ENCODE measurements at places on chromosomes 3 and 15.

DNA sequence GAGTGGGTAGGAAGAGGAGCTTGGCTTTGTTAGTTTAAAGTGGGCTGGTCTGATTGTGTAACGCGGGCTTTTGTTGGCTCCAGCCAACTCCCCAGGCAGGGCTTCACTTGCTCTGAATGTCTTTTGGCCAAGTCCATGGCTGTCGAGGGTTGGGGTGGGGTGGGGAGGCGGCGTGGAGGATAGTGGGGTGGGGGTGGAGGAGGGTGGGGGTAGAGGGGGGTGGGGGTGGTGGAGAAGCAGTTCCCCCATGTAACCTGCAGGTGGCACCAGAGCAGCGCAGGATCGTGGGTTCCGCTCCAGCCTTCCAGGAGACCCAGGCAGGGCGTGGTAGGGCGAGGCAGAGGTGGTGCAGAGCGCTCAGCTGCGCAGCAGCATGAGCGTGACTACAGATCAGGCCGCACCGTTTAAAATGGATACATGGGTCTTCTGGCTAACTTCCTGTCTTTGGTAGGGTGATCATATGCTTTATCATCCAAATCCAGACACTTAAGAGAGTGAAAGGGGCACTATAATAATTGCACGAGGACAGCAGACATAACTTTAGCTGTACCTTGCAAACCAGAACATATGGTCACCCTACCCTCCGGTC lies 28.3 kb downstream of the GOLGA6A start:
- DNase-seq = no peak

DNA sequence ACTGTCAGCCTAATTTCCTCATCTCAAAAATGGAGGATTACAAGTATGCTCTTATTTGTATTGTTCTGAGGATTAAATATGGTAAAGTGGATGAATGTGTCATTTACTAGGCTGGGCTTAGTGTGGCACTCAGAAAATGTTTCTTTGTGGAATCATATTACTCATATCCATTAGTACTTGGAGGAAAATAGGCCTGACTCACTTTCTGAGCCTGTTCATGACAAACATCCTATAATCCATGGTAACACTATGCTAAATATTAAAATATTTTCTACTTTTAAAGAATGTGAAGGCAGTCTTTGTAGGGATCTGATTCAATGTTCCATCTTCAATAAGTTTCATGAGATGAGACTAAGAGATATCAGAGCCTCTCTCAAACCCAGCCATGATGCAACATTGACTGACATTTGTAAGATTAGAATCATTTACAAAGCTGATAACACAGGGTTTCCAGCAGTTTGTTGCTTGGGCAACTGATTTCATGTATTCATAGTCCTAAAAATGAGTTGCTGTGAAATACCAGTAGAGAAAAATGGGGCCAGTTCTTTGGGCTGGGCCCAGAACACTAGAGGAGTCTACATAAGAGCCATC lies 1048.5 kb downstream of the NTRK3 start:
- DNase-seq = no peak

DNA sequence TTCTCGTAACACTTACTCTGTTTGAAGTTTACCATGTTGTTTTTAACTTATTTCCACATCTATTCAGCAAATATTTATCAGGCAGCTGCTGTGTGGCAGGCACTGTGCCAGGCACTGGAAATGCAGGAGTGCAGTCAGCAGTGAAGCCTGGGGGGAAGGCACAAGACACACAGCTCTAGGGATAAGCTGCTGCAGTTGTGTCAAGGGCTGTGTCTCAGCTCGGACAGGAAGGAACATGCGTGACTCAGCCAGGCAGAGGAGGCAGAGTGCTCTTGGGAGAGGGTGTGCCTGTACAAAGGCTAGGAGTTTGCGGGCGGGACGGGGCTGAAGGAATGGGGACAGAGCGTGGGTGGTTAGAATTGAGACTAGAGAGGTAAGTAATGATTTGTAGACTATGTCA lies 24.7 kb downstream of the LYSMD4 start:
- DNase-seq = no peak

- no peak for DNase-seq
Measured at GRCh38 chr3:169604568-169604967, 58.9 kb downstream of the MECOM start.

- no peak for DNase-seq
Measured at GRCh38 chr3:192062186-192062585, 601.2 kb downstream of the PYDC2 start.

GRCh38 chr15:63461230-63461985 lies 43.0 kb upstream of the USP3 start:
- DNase-seq = no peak

GRCh38 chr15:85636351-85636750 lies 158.4 kb downstream of the KLHL25 start:
- no peak for DNase-seq

DNA sequence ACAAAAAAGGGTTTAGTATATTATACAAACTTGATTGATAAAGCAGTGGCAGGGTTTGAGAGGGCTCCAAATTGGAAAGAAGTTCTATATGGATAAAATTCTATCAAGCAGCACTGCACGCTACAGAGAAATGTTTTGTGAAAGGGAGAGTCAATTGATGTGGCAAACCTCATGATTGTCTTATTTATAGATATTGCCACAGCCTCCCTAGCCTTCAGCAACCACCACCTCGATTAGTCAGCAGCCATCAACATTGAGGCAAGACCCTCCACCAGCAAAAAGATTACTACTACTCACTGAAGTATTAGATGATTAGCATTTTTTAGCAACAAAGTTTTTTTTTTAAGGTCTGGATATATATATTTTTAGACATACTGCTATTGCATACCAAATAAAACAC lies 296.7 kb downstream of the CHST2 start:
- no peak for DNase-seq

- DNase-seq = no peak
Measured at GRCh38 chr3:108931035-108931434, 22.6 kb downstream of the GUCA1C start.

- DNase-seq = no peak
Measured at GRCh38 chr3:126870608-126871210, 112.2 kb upstream of the PLXNA1 start.

GRCh38 chr15:46901001-46901400 lies 816.3 kb upstream of the SEMA6D start:
- no peak for DNase-seq

GRCh38 chr3:114855839-114856238 lies 291.2 kb downstream of the ZBTB20 start:
- no peak for DNase-seq

GRCh38 chr15:67784090-67784781 lies 41.1 kb upstream of the SKOR1 start:
- no peak for DNase-seq

DNA sequence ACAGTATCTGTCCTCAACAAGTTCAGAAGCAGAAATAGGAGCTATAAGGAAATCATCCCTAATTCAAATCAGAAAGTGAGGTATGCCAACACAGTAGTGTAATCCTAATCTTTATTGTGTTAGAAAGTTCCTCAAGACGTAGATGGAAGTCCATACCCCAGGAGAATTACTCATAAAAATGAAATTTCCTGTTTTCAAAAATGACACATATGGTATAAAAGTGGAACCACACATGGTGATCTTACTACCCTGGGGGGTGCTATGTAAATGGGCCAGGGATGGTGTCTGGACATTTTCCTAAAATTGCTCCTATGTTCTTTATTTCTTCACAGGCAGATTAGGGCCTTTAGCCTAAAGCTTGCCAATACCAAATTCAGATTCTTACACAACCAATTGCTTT lies 204.1 kb downstream of the ARRDC4 start:
- no peak for DNase-seq

DNA sequence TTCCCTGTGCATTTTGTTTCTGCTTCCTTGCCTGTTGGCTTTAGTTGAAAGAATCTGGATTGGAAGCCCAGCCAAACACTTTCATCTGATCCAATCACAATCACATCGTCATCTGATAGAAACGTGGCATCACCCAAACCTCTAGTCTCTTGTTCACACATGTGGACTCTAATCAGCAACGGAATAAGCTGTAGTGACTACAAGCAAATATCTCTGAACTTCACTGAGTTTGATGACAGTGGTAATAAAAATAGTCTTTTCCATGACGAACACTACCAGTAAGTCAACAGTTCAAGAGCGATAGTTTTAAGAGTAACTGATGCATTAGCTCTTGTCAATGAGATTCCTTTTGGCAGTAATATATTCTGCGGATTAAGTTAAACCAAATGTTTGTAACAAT lies 22.8 kb upstream of the MECOM start:
- DNase-seq = no peak

GRCh38 chr3:47443611-47443995 lies 32.1 kb downstream of the SCAP start:
- DNase-seq = no peak

- no peak for DNase-seq
Measured at GRCh38 chr3:111936191-111936841, 42.5 kb upstream of the ABHD10 start.

DNA sequence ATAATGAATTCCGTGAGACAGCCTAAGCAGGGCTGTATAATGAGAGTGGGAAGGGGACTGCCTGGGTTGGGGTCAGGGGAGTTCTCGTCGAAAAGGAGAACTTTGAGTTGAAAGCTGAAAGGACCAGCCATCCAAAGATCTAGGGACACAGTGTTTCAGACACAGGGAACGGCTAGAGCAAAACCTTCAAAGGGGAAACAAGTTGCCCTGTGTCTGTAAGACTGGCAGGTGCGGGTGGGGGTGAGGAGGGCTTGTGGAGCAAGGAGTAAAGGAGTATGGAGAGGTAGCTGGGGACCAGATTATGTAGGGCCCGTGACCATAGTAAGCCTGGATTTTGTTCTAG lies 1.3 kb upstream of the SRP14 start:
- no peak for DNase-seq

GRCh38 chr3:5002174-5002870 lies 23.1 kb downstream of the BHLHE40 start:
- DNase-seq = no peak

DNA sequence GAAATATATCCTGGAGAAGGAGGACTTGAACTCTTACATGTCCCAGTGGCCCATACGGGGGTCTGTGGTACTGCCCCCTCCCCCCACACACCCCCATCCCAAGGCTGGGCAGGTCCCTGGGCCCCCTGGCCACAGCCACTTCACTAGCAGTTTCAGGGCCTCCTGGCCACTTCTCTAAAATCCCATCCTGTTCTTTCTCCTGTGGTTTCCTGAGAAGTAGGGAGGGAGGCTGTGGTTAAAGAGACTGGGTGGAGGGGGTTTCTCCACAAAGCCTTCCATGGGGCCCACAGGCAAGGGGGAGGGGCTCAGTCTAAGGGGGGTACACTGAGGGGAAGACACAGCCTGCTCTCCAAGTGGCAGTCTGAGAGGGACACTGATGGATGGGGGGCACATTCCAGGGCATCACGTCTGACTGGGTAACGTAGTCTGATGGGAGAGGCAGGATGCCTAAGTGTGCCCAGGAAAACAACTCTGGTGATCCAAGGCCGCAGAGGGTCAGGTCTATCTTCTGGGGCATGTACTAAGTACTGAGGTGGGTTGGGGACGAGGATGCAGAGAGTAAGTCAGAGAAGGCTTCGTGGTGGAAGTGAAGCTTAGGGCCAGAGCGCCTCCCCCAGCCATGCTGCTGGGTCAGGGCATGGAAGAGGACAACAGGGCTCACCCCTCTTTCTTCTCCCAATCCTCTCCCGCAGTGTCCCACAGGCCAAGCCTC lies 48.0 kb upstream of the C15orf39 start:
- DNase-seq = no peak

DNA sequence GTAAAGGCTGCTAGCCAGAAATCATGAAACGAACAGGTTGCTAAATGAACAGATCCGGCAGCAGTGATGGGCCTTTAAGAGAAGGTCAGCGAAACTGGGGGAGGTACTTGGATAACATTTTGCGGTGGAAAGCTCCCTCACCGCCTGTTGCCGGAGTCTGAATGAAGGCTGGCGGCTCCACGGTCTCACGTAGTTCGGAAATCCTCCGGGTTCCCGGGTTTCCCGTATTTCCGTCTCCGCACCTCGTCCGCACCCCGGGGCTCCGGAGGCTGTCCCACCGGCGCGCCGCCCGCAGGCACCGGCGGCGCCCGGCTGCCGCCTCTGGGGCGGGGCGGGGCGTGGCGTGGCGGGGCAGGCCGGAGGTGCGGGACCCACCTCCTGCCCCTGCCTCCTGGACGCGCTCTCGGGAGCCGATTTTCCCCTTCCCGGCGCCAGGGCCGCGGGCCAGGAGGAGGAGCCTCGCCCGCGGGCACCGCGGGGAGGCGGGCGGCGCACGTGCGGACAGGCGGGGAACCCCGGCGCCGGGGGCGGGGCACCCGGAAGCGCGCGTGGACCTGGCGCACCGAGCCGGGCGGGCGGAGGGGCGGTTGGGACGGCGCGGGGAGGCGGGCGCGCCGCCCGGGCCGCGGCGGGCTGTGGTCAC lies at the start of gene ZDHHC23:
TSS of gene ZDHHC23 (plus strand) at position 642 of the 643 bp plus-strand sequence. CDS start 790 bp downstream, outside the sequence.
- no peak for DNase-seq

DNA sequence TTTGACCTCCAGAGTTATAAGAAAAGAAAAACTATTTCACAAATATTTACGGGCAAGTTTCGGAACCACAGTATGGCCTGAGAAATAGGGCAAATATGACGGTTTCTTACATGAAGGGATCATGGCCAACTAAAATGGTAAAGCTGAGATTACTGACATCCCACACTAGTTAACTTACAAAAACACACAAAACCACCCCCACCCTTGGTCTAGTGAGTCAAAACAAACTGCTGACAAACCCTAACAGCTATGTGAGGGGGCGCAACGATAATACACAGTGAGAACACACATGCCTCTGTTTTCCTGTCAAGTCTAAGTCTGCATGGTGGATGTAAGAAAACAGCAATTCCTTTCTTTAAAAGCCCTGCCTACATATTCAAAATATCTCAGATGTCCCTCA lies 32.3 kb downstream of the CBLB start:
- DNase-seq = no peak

- DNase-seq = no peak
Measured at GRCh38 chr15:45458746-45459403, 63.7 kb downstream of the SLC30A4 start.

- no peak for DNase-seq
Measured at GRCh38 chr3:115885621-115886020, 262.3 kb downstream of the GAP43 start.

DNA sequence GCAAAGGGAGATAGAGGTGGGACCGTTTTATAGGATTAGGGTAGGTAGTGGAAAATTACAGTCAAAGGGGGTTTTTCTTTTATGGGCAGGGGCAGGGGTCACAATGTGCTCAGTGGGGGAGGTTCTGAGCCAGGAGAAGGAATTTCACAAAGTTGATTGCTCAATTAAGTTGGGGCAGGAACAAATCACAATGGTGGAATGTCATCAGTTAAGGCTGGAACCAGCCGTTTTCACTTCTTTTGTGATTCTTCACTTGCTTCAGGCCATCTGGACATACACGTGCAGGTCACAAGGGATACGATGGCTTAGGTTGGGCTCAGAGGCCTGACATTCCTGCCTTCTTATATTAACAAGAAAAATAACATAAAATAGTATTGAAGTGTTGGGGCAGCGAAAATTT lies 453.8 kb downstream of the VGLL3 start:
- DNase-seq = no peak

DNA sequence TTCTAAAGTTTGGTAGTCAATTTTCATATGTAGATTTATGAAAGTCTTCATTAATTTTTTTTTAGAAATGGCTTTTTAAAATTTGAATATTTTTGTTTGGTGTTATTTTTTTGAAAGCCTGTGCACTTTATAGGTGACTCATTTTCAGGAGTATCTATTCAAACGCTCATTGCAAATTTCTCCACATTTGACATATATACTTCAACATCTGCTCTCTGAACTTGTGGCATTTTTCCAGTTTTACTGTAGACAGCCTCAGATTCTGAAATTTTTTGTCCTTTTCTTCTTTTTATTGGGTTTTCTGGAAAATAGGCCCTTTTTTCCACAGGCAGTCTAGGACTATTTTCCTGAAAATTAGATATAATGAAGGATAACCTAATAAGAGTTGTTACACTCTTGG lies 396.6 kb downstream of the RBMS3 start:
- no peak for DNase-seq

- DNase-seq = no peak
Measured at GRCh38 chr3:30988769-30989168, 94.3 kb upstream of the GADL1 start.
